D341Med (cell line): ENCODE measurements at places on chromosomes 2 and 18.

DNA sequence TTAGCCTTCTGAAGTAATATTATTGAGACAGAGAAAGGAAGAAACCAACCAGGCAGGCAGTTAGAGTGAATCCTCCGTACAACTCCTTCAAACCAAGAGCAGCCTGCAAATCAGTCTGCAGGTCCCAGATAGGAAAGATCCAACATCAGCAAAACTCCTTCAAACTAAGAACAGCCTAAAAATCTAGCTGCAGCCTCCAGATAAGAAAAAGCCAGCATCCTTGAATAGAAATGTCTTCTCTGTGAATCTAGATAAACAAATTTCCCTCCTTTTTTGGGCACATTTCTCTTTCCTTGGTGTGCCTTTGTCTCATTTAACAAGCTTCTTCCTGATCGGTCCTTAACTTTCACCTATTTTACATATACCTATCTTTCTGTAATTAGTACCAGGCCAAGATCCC is 1004.6 kb upstream of the TMEFF2 start:
- DNase-seq = no peak

GRCh38 chr2:237121321-237121720 is 35.6 kb downstream of the COPS8 start:
- no peak for DNase-seq

DNA sequence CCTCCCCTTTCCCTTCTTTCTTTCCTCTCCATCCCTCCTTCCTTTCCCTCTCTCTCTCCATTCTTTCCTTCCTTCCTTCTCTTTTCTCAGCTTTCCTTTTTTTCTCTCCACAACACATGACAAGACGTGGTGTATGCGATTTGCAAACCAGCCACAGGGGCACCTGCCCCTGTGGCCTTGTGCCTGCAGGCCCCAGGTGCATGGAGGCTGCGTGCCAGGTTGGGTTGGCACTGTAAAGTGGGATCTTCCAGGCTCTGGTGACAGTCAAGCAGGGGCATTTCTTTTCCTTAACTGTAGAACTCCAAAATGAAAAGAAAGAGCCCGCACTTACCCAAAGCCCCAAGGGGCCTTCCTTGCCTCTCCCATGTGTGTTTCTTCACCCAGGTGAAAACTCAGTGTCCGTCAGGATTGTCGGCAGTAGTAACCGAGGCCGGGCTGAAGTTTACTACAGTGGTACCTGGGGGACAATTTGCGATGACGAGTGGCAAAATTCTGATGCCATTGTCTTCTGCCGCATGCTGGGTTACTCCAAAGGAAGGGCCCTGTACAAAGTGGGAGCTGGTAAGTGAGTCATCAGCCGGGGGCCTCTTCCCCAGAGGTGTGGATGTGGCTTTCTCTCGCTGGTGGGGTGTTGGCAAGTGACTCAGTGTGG is 50.9 kb downstream of the MARCO start:
- DNase-seq = no peak

GRCh38 chr18:24395049-24395795 is 2.4 kb downstream of the OSBPL1A start:
- DNase-seq = no peak

- DNase-seq = no peak
Measured at GRCh38 chr18:60027397-60027796, 127.6 kb downstream of the PMAIP1 start.
